Stimulated activated CD4-positive, alpha-beta T cell treated with anti-CD3 and anti-CD28 coated beads, Interleukin-2, amount 100 ng/mL, for 4 hours (primary cell): ENCODE measurements at places on chromosomes 5 and 9.

DNA sequence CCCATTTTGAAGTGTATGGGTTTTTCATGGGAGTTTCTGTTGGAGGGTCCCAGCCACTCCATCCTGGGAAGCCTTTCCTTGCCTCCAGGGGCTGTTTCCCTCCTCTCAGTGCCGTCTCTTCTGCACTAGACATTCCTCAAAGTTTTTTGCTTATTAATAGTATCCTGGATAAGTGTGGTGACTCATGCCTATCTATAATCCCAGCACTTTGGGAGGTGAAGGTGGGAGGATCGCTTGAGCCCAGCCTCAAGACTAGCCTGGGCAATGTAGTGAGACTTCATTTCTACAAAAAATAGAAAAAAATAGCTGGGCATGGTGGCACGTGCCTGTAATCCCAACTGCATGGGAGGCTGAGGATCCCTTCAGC, 43.1 kb downstream of the RALGPS1 start:
- no peak for DNase-seq

- DNase-seq: no peak
Measured at GRCh38 chr9:92770360-92770995, 5.8 kb upstream of the BICD2 start.

DNA sequence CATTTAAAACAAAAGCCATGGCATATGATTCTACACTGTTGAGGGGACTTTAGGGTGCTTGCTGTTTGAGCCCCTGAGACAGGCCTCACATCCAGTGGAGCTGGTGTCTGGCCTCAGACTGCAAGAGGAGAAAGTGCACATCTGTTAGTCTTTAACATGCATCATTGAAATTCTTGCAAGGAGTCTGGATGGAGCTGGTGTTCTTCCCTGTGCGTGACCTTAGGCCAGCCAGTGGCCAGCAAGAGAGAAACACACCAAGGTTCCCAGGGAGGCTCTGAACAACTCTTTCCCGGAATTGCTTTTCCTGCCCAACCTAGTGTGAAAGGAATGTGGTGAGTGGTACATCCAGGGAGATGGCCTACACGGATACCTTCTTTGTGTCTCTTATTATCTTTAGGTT, 282.8 kb upstream of the TNC start:
- no peak for DNase-seq

GRCh38 chr5:168714046-168714445, 134.9 kb upstream of the PANK3 start:
- DNase-seq: no peak

GRCh38 chr5:135205632-135206349, 171.8 kb upstream of the PITX1 start:
- DNase-seq: no peak

DNA sequence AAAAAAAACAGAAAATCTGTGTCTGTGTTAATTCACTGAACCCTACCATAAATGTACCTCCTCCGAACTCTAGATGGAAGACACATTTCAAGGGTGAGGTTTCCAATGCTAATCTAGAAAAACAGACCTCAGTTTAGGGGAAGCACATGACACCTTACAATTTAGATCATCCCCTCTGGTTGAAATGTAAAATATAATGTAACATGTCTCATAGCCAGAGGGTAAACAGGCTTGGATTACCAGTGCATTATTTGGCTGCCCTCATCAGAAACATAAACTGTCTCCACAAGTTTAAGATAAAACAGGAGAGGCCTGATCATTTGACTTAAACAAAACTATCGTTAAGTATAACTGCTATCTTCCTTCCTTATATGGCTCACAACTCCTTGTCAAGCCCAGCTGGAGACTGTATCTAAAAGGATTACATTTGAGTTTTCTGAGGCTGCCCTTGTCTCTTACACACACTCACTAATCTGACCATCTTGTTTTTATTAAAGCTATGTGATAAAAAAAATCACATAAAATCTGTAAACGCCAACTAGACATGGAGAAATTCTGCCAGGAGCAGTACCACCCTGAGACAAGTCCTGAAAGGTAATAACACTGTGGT, 105.7 kb downstream of the LURAP1L start:
- DNase-seq: no peak

GRCh38 chr9:105979290-105979689, 284.9 kb downstream of the TMEM38B start:
- DNase-seq: no peak

- DNase-seq: no peak
Measured at GRCh38 chr5:61167382-61167781, 5.1 kb upstream of the SMIM15 start.
